ENCODE measurements at places on chromosomes 6 and 20. TPM values are rescaled to one million over a fixed set of nuclear protein-coding genes. Genes with fewer than 3 reads are reported as not detected.

DNA sequence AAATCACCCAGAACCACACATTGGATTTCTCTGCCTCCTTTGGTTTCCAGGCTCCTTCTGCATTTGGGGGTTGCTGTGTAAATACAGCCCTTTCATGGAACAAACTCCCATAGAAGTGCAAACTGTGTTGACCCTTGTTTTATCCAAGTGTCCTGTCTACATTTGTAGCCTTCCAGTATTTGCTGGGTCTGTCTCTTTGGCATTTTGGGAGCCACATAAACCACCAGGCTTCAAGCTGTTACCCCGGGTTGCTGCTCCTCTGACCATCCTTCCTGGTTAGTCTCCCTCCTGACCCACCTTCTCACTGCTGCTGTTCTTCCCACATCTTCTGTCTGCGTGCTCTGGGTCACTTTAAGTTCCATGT lies 7.6 kb upstream of the MTHFD1L start:
- DNase-seq = no peak

DNA sequence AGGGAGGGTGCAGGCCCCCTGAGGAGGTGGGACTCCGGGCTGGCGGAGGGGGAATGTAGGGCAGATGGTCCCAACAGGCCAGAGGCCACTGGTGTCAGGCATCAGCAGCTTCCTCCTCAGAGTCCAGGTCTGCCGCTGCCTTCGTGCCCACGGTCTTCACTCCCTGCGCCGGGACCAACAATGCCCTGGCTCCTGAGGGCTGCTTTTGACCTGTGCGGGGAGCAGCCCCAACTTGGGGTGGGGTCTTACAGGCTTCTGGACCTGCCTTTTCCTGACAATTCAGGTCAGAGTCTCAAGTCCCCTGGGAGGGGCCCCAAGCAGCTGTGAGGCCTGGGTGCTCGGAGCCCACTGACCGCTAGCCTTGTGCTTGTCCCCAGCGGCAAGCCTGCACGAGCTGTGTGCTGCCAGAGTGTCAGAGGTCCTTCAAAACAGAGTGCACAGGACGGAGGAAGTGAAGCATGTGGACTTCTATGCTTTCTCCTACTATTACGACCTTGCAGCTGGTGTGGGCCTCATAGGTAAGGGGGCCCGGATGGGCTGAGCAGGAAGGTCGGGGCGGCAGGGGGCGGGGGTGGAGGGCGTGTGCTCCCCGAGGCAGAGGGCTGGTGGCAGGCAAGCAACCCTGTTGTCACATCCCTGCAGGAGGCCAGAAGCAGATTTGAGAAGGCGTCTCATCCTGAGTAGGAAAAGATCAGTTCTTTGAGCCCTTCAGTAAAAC lies 25.3 kb upstream of the PYGB start:
- no peak for DNase-seq

DNA sequence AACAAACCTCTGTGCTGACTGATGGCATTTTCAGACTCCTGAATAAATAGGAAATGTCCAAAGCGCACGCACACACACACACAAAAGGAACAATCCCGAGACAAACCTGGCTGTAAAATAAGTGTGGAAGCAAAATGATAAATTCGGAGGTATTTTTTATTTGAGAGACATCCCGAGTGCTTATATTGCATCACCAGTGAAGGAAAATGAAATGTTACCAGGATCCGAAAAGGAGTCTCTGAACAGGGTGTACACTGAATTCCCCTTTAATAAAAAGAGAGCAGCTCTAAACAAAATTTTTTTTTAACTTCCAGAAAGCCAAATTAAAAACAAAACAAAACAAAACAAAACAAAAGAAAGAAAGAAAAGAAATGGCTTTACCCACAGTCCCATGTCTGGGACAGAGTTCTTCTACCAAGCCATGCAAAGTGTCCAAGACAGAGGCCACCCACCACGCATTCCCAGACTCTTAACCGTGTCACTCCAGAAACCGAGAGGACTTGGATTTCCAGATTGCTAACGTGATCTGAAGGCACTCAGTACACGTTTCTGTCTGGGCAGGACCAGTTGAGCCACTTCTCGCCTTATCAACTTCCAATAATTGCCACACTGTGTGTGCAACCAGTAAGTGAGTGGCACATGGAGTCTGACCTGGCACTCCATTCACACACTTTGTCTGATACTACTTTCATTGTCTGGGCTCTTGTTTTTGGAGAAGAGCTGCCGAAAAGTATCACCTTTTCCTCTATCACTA lies 817 bp downstream of the ME1 start:
- DNase-seq = no peak

- DNase-seq = peak; percentile 71
These were observed 25.0 kb downstream of the ANGPT4 start for GRCh38 chr20:891058-891705.

- DNase-seq = no peak
These were observed 62.6 kb downstream of the SRC start for GRCh38 chr20:37408302-37409193.

DNA sequence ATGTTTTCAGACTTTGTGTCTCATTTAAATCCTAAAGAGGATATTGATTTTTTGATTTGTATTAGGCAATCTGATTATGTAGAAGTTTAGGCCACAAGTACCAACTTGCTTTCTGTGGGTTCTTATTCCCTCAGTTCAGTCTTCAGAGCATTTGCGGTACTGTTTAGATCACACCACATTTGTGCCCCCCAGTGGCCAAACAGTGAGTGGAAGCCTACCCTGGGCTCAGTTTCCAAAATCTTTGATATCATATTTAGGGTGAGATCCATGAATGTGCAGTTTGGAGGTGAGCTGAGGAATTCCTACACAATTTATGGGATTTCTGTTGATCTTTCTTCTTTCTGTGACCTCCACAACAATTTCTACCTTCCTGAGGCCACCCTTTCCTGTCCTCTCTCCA lies 92.3 kb upstream of the FUT9 start:
- DNase-seq = no peak

DNA sequence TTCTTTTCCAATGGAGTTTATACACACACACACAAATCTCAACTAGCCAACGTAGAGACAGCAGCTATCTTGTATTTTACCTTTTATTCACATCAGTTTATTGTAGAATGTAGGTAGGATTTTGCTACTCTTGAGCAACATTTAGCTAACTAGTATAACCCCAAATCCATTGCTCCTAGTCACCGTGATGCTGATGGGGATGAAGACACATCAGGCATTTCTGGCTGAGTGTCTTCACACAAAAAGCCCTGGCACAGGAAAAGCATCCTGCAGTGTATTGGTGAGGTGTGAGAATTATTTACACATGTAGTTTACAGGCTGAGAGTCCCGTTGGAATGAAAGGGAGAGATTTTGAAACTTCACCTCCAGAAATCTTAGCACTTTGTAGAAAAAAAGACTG lies 65.9 kb upstream of the FBXL4 start:
- no peak for DNase-seq

- DNase-seq = no peak
These were observed 1365.7 kb upstream of the GJE1 start for GRCh38 chr6:140766999-140767398.

DNA sequence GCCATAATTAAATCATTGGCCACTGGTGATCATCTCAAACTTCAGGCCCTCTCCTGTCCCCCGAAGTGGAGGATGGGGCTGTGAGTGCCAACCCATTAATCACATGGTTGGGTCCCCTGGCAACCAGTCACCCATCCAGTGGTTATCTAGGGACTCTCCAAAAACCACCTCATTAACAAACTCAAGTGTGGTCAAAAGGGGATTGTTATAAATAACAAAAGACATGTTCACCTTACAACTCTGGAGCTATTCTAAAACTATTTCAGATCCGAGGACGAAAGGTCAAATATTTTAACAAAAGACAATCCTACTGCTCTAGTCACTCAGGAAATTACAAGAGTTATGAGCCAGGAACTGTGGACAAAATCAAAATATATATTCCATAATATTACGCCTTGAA lies 95.5 kb upstream of the PRND start:
- no peak for DNase-seq

- DNase-seq = no peak
These were observed 16.7 kb downstream of the ACOT13 start for GRCh38 chr6:24683297-24684296.

- no peak for DNase-seq
These were observed 31.1 kb downstream of the ARID1B start for GRCh38 chr6:156808287-156808686.

GRCh38 chr6:157634546-157634945 lies 188.5 kb upstream of the SNX9 start:
- DNase-seq = no peak

DNA sequence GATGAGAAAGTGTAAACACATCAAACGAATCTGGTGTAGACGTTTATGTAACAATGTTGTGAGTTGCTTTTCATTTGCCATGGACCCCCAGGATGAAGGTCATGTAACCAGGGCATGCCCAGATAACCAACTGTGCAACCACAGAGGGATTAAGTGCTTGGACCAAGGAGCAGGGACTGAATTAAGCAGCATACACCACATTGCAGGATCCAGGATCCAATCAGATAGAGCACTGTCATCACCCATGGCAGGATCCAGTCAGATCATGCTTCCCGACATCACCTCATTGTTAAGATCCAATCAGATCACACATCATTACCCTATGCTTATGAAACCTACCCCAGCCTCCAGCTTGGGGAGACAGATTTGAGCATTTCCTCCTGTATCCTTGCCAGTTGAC lies 74.3 kb upstream of the RCAN2 start:
- DNase-seq = no peak

DNA sequence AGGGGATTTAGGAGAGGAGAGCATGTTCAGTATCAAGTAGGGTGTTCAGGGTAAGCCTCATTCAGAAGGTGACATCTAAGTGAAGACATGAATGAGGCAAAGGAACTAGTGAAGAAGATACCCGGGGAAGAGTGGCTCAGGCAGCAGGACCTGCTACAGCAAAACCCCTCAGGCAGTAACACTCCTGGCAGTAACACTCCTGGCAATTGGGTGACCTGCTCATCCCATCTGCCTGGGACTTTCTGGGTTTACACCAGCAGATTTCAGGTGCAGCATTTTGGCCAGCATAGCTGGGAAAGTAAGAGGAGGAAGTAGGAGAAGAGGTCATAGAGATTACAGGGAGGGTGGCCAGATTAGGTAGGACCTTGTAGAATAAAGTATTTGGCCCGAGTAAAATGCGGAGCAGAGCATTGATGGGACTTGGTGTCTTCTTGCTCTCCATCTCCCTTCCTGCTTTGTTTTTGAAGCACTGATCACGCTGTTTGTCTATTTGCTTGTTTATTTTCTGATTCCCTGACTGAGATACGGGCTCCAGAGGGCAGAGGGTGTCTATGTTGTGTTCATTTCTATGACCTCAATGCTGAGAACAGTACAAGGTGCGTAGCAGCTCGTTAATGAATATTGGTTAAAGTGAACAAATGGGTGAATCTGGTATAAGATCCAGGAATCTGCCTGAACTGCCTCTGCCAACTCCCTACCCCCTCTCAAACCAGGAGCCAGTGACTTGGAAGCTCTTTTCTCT lies 88.3 kb downstream of the IYD start:
- DNase-seq = no peak

GRCh38 chr20:9503526-9504245 lies 10.7 kb upstream of the LAMP5 start:
- DNase-seq = no peak

GRCh38 chr6:190596-191395 lies 101.5 kb upstream of the DUSP22 start:
- DNase-seq = no peak

DNA sequence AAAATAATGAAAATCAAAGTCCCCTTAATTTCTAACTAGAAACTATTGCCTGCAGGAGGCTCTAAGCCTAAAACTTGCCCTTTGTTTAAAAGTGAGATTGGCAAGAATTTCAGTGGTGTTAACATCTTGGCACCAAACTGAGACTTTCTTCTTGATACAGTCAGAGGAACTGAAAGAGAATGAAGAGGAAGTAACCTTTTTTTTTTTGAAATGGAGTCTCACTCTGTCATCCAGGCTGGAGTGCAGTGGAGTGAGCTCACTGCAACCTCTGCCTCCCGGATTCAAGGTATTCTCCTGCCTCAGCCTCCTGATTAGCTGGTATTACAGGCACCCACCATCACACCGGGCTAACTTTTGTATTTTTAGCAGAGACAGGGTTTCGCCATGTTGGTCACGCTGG lies 3.6 kb downstream of the DOP1A start:
- no peak for DNase-seq

DNA sequence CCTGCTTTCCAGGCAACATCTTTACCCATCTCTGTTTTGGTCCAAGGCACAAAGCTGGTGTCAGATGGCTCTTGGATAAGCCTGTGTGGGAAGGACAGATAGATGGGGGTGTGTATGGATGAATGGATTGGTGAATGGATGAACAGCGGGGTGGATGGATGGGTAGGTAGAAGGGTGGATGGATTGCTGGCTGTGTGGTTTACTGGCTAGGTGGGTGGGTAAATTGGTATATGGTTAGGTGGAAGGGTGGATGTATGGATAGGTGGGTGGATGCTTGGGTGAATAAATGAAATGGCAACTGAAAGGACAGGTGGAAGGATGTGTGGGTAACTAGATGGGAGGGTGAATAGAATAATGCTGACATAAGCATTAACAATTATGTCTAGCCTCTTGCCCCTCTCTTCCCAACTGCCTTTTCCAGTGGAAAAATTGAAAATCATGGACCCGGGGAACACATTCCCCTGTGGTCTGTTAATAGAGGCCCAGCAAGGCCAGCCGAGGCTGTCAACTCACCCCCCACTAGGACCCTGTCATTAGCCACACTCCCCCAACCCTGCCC lies 43.8 kb upstream of the RSPO4 start:
- no peak for DNase-seq

DNA sequence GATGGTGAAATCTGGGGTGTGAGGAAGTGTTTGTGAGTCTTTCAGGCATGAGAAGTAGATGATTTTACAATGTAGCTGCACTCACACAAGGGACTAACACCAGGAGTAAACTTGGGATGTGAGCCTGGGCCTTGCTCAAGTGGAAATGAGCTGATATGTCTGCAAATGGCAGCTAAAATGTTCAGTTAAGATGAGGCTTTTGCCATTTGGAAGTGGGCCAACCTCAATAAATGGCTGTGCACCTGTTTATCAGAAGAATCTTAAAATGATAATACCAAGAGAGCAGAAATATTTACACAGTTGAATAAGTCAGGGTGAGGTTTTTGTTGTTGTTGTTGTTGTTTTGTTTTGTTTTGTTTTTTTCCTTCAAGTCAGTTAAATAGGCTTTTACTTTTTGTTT lies 25.7 kb upstream of the KLHL31 start:
- no peak for DNase-seq

The OR2H1 gene
- not detected for total RNA-seq

The SLC2A10 gene
- 5.6 TPM for total RNA-seq

The MYLK4 gene
- 2.6 TPM for total RNA-seq

The LHFPL5 gene
- total RNA-seq = not detected

The FAM209B gene
- not detected for total RNA-seq

The CPNE5 gene
- total RNA-seq = 14.7 TPM

The ACOT8 gene
- total RNA-seq = 20.2 TPM

The MLIP gene
- 234 TPM for total RNA-seq

Data from left cardiac atrium (tissue), 4 donors.